Nucleus accumbens (tissue), 56 donors: ENCODE measurements at places on chromosomes 13 and 19.
A peak's percentile ranks its signal among the peaks of the same experiment; 100 is the strongest.

GRCh38 chr19:38004521-38005223 lies 97.7 kb downstream of the SIPA1L3 start:
- DNase-seq, result peak; percentile 83

GRCh38 chr19:11203194-11204075 lies 6.1 kb upstream of the KANK2 start:
- DNase-seq, result peak; percentile 45

GRCh38 chr19:47512948-47513319 lies 1.9 kb downstream of the NAPA start:
- DNase-seq, result no peak

DNA sequence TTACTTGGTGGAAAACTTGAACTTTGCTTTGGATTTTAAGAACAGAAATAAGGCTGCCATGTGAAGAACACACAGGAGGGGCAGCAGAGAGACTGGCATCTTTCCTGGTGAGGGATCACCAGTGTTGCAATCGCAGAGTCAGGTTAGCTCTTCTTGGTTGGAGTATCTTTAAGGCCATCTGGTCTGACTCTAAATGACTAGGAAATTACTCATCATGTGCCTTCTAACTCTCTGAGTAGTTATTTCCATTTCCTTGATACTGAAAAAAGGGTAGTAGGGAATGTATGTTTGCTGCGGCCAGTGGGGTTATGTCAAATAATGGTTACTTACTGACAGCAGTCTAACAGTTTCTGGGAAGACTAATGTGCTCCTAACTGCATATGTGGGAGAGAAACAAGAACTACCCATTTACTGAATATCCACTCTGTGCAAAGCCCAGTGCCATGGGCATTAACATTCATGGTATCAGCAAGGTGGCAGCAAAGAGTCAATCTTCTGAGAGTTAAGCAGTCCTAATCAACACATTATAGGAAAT lies 122.1 kb downstream of the COG6 start:
- no peak for DNase-seq

GRCh38 chr13:109331898-109332297 lies 454.5 kb downstream of the IRS2 start:
- no peak for DNase-seq

GRCh38 chr19:40366697-40367561 lies 18.4 kb downstream of the PLD3 start:
- peak; percentile 48 for DNase-seq

GRCh38 chr13:89052699-89053098 lies 1381.5 kb downstream of the SLITRK5 start:
- DNase-seq, result no peak

- no peak for DNase-seq
Observed at GRCh38 chr13:58630794-58631193, 999.2 kb downstream of the PCDH17 start.

- DNase-seq, result no peak
Observed at GRCh38 chr13:31545616-31546015, 193.7 kb upstream of the RXFP2 start.

DNA sequence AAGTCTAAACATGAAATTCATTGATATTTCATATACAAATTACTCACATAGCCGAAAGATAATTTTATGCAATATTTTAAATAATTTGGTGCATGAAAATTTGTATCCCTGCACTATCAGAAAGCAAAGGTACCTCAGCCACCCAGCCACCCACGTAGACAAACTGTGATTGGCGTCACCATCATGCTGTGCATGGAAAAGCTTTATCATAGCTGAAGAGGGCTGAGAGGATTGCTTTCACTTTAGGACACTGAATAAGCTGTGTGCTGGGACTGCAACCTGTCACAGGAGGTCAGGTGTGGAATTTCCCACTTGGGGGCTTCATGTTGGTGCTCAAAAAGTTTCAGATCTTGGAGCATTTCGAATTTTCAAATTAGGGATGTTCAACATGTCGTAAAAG lies 96.3 kb downstream of the MYCBP2 start:
- DNase-seq, result no peak

DNA sequence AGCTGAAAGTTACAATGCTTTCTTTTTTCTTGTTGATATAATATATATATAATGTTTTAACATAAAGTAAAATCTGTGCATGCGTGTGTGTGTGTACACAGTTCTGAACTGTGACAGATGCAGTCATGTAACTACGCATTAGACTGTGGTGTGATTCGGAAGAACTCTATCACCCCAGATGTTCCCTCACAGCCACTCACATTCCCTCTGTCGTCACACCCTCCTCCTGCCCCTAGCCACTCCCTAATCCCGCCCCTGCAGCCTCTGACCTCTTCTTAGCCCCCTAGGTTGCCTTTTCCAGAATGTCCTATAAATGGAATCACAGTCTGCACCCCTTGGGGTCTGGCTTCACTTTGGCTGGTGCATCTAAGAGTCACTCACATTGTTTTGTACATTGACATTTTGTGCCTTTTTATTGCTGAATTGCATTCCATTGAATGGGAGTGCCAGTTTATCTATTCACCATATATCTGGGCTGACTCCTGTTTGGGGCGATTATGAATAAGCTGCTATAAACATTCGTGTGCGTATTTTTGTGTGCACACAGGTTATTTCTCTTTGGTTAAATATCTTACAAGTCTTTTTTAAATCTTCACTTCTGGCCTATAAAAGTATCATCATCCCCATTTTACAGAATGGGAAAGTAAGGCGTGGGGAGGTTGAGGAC lies 20.4 kb downstream of the DHRS12 start:
- DNase-seq, result no peak

- no peak for DNase-seq
Observed at GRCh38 chr13:33125821-33126570, 109.8 kb downstream of the KL start.

DNA sequence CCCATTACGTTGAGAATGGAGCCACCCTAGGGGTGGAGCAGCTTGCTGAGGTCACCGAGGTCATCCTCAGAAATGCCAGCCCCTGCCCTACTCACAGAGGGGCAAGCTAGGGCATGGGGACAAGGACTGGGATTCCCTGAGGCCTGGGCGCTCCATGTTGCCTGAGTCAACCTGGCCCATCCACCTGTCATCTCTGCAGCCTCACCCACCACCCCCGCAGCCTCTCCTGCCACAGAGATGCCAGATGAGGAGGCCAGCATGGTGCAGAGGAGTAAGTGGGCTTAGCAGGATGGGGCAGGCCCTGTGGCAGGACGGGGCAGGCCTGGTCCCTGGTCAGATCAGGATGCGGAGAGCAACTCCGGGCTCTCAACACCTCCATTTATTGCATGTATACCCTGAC lies 9.5 kb downstream of the NKPD1 start:
- peak; percentile 45 for DNase-seq

- no peak for DNase-seq
Observed at GRCh38 chr13:60850526-60850925, 453.5 kb downstream of the TDRD3 start.

GRCh38 chr13:46667687-46668281 lies 114.8 kb downstream of the LRCH1 start:
- DNase-seq, result no peak

DNA sequence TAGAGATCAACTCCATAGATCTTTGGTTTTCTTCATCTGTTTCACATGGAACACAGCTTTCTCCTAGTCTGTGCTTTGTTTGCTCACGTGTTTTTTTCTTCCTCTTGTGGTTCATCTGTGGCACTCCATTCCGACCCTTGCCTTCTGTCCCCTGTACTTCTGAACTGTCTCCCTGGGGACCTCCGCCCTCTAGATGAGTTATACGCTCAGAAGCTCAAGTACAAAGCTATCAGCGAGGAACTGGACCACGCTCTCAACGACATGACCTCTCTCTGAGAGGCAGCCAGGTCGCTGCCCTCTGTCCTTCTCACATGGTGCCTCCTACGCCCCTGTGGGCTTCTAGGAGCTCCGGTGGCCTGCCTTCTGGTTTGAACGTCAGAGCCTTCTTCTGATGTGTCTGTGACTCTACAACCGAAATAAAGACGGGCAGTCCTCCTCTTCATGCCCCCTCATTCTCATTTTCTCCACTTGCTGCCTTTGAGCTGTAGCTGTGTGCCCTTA lies 16.6 kb upstream of the RAB8A start:
- no peak for DNase-seq

DNA sequence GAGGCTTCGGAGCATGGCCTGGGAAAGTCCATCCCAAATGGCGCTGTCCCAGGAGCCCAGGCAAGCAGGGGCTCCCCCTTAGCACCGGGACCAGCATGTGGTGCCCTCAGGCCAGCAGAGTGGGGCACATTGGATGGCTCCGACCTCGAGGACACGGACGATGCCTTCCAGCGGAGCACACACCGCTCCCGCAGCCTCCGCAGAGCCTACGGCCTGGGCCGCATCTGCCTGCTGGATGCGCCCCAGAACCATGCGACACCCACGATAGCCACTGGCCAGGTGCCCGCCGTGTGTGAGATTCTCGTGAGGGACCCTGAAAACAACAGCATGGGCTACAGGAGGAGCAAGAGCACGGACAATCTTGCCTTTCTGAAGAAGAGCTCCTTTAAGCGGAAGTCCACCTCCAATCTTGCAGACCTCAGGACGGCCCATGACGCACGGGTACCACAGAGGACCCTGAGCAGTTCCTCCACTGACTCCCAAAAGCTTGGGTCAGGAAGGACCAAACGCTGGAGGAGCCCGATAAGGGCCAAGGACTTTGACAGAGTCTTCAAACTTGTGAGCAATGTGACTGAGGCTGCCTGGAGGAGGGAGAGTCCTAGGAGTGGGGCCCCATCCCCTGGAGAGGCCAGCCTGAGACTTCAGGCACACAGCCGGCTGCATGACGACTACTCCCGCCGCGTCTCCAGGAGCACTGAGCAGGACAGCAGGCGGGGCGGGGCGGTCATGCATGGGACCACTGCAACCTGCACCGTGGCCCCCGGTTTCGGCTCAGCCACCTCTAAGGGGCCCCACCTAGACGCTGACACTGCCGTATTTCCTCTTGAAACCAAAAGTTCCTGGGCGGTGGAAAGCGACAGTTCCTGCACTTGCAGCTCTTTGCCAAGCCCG lies 63.1 kb downstream of the SPATA13 start:
- no peak for DNase-seq

DNA sequence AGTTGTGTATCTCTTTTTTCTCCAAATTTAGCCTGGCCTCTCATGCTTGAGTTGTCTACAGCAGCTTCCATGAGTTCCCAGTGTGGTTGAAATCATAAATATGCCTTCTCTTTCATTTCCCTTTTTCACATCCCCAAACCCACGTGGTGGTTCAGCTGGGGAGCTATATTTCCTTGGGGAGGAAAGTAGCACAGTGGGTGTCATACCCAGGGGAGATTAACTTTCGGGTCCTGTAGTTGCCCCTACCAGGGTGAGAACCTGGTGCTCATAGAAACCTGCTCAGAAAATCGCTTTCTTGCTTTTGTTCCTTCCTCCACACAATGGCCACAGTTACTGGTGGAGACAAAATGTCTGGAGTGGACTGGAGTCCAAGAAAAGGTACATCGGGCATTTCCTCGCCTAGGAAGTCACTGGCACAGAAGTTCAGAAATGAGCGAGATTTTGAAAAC lies 7.0 kb upstream of the LILRA4 start:
- no peak for DNase-seq

DNA sequence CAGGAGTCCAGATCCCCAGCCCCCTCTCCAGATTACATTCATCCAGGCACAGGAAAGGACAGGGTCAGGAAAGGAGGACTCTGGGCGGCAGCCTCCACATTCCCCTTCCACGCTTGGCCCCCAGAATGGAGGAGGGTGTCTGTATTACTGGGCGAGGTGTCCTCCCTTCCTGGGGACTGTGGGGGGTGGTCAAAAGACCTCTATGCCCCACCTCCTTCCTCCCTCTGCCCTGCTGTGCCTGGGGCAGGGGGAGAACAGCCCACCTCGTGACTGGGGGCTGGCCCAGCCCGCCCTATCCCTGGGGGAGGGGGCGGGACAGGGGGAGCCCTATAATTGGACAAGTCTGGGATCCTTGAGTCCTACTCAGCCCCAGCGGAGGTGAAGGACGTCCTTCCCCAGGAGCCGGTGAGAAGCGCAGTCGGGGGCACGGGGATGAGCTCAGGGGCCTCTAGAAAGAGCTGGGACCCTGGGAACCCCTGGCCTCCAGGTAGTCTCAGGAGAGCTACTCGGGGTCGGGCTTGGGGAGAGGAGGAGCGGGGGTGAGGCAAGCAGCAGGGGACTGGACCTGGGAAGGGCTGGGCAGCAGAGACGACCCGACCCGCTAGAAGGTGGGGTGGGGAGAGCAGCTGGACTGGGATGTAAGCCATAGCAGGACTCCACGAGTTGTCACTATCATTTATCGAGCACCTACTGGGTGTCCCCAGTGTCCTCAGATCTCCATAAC lies at the start of gene APOE:
APOE (plus strand) TSS at position 360 of the 724 bp plus-strand sequence. CDS start 829 bp downstream, outside the sequence.
- peak; percentile 51 for DNase-seq

GRCh38 chr19:1041272-1041834 lies 1.4 kb downstream of the ABCA7 start:
- no peak for DNase-seq

DNA sequence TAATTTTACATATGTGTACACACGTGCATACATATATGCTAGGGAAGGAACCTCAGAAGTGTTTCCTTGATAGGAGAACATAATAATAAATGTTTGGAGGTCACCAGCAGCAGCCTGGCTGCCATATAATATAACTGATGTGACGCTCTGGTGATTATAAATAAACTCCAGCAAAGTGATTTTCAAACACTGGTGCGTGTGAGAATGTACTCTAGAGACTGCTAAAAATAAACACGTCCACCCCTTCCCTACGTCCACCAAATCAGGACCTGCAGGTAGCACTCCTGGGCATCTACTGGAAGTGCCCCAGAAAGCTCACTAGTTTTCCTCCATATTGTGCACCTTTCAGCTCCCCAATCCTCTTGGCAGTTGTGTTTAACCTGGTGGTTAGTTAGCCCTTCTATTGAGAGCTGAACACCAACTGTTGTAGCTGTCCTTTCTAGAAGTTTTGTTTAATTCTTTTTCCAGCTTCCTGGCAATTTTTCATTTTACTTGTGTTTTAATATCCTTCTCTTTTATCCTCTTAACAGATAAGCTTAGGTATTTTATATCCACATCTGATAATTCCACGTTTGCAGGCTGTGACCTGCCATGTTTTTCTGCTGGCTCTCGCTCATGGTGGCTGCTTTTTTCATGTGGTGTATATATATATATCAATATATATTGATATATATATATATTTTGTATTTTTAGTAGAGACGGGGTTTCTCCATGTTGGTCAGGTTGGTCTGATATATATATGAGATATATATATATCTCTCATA lies 13.0 kb downstream of the OPA3 start:
- DNase-seq, result no peak

DNA sequence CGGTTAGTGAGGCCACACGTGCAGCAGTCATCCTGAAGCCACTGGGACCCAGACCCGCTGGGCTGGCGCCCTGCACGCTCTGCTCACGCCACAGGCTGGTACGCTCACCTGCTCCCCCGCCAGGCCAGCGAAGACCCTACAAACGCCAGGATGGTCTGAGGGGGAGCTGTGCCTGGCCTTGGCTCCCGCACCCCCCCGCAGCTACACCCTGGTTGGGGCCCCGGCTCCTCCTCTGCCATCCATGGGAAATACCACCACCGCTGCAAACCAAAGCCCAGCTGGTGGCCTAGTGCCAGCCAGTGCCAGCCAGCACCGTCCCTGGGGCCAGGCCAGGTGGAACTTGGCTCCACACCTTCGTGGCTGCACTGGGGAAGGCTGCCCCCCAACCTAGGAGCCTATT lies 23.3 kb upstream of the CACTIN start:
- DNase-seq, result no peak

- DNase-seq, result no peak
Observed at GRCh38 chr13:20301403-20302071, 69.4 kb upstream of the GJB6 start.
